Stimulated activated CD8-positive, alpha-beta memory T cell treated with anti-CD3 and anti-CD28 coated beads, Interleukin-7, amount 100 ng/mL, for 1 hour (primary cell): ENCODE measurements at places on chromosomes 5 and 9.

DNA sequence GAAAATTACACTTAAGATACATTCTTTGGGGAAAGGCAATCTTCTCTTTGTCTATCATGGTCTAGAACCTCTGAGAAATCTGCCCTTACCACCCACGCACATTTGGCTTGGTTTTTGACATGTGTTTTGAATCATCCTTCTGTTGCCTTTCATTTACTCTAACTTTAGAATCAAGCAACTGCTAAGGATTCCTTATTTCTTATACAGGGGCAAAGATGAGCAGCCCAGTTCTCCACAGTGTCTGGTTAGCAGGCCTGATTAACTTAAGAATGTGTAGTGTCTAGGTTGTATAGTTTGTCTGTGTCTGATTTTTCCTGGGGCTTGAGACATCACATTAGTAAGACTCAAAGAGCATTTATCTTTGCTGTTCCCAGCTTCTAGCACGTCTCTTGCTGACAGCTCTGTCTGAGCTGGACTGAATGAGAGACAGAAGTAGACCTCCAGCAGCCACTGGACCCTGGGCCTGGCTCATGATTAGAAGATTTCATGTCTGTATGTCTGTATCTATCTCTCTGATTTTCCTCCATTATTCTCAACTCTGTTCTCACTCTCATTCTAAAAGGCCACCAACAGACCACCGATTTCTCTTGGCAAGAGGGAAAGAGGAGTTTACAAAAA is 31.8 kb upstream of the PCA3 start:
- DNase-seq, result no peak

GRCh38 chr9:111096051-111096450 is 57.8 kb upstream of the LPAR1 start:
- no peak for DNase-seq

DNA sequence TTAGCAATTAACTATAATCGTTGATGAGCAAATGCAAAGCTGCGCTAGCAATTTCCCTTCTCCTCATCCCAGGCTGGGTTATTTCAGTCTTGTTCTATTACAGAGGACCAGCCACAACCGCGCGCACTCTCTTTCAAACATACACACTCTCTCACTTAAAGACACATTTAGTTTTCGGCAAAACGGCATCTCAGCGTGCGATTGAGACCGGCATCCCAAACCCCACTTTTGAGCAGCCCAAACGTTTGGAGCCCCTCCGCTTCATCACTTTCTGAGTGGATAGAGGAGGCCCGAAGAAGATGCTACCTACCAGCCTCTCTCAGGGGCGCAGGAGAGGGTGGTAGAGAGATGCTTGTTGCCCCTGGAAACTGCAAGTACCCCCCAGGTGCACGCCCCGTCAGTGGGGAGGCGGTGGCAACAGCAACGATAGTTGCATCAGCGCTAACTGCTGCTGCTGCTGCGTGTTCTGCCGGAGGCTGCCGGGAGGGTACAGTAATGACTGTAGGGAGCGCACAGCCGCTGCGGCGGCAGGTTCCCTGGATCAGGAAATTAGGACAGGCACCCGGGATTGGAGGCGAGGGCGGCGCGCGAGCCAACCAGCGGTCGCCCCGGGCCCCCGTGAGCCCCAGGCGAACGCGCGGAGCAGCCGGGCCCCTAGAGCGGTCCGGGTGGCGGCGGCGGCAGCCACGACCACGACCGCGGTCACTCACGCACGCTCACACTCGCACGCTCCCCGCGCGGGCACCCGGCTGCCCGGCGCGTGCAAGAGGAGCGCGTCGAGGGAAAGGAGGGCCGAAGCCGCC is 467 bp upstream of the VLDLR start:
- DNase-seq, result no peak

- no peak for DNase-seq
Measured at GRCh38 chr5:42620579-42621216, 135.9 kb upstream of the CCDC152 start.

DNA sequence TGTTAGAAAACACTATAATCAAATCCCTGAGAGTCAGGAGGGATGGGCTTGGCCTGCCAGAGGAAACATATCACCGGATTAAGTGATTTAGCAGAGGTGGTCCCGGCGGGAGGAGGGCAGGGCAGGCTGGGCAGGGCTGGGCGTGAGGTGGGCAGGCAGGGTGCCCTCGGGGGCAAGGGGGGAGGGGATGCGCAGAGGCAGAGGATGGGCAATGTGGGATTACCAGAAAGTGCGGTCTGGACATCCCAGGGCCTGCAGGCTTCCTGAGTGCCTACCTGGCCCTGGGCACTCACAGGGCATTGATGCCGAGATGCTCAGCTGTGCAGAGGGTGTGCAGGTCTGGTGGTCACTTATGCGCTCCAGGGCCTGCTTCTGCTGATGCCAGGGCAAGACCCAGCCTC is 115.2 kb downstream of the ADAMTS2 start:
- no peak for DNase-seq

GRCh38 chr5:121424976-121425375 is 426.7 kb upstream of the FTMT start:
- DNase-seq, result no peak

- DNase-seq, result no peak
Measured at GRCh38 chr5:157535042-157535865, 40.3 kb downstream of the ADAM19 start.

GRCh38 chr9:111599092-111599954 is at the start of gene PTGR1:
Gene PTGR1 (minus strand): TSS chr9:111599647. CDS start chr9:111597422, 2,225 bp downstream.
- no peak for DNase-seq

DNA sequence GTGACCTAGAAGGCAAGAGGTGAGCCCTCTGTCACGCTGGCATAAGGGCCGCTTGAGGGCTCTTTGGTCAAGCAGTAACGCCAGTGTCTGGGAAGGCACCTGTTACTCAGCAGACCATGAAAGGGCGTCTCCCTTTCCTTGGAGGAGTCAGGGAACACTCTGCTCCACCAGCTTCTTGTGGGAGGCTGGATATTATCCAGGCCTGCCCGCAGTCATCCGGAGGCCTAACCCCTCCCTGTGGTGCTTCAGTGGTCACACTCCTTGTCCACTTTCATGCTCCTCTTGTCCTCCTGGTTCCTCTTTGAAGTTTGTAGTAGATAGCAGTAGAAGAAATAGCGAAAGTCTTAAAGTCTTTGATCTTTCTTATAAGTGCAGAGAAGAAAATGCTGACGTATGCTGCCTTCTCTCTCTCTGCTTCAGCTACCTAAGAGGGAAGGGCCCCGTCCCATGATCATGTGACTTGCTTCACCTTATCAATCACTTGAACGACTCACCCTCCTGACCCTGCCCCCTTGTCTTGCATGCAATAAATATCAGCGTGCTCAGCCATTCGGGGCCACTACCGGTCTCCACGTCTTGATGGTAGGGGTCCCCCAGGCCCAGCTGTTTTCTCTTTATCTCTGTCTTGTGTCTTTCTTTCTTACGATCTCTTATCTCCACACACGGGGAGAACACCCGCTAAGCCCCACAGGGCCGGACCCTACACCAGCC is 16.7 kb upstream of the SCGB3A1 start:
- DNase-seq, result no peak

DNA sequence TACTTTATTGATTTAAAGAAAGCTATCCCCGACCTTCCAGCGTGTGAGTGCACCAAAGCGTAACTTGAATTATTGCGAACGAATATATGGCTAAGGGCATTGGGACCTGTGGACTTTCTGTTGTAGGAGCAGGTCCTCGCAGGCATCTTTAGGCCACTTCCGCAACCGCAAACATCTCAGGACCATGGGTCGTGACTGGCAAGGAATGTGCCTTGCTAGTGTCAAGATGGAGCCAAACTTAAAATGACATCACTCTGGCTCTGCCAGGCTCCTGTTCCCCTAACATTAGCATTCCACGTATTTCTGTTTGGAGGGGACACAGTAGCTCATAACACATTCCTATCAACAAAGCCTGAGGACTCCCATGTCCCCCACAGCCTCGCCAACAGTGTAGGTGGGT is 44.1 kb upstream of the OLFM1 start:
- no peak for DNase-seq

- no peak for DNase-seq
Measured at GRCh38 chr5:19401032-19401431, 587.0 kb downstream of the CDH18 start.

DNA sequence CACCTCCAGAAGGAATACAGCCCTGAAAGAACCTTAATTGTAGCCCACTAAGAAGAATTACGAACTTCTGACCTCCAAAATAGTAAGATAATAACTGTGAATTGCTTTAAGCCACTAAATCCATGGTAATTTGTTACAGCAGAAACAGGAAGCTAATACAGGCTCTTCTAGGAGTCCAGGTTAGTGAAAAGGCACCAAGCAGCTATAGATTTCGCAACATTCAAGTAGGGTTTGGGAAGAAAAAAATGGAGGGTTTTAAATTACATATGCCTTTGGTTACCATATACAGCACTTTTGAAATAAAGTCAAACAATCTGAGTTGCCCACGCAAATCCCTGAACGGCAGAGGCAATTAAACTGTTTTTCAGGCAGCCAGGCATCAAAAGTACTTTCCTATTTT is 1.7 kb upstream of the ACTL7A start:
- DNase-seq, result no peak

DNA sequence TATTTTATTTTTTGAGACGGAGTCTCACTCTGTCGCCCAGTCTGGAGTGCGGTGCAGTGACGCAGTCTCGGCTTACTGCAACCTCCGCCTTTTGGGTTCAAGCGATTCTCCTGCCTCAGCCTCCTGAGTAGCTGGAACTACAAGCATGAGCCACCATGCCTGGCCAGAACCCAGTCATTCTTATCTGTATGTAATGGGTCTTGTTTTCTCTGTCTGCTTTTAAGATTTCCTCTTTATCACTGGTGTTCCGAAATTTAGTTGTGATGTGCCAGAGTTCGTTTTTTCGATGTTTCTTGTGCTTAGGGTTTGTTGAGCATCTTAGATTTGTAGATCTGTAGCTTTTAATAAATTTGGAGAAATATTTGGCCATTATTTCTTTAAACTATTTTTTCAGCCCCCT is 19.2 kb downstream of the SLC25A25 start:
- no peak for DNase-seq

DNA sequence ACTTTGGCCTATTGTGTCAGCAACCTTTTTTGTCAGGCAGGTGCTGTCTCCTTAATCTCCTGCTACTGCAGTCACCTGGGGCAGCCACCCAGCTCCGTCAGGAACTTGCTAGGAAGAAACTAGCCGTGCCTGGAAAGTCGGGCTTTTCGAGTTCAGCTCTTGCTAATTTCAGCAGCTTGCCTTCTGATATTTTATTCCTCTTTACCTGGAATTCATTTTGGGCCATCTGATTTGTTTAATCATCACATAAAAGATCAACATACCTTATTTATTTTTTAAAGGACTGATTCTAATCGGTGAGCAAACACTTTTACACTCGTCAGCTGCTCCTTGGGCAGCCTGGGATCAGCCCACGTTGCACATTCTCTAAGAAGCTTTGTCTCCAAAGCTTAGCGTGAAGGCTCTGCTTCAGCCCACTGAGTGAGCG is 42.2 kb downstream of the PRLR start:
- DNase-seq, result no peak

DNA sequence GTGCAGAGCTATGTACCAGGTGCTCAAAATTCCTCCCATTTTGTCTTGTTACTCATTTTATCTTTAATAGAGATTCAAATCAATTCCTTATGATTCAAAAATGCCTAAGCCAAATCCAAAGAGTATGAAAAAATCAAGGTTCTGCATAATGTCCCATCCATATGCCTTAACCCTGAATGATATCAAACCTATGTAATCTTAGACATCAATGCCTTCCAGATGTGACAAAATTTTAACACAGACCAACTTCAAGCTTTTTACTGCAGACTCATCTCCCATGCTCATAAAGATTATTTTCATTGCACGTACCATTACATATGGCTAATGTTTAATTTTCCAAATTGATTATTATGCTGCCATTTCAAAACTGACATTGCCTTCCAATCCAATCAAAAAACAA is 122.4 kb downstream of the NFIB start:
- DNase-seq, result no peak

DNA sequence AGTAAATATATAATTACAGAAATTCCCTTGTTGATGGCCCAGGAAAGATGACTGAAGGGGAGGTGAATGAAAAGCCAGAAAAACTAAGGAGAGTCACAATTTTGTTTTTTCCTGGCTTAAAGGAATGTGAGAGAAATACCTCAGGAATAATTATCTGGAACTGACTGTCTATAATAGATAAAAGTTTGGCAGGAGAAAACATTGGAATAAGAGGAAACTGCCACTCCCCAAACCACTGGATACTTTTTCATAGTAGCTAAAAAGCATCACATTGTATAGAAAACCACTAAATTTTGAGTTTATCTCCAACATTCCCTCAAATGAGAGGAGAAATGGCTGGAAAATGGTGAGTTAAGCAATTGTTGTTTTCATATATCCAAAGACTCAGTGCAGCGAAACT is 326.0 kb downstream of the NPR3 start:
- no peak for DNase-seq

GRCh38 chr5:155726267-155726666 is 600.7 kb upstream of the SGCD start:
- no peak for DNase-seq

DNA sequence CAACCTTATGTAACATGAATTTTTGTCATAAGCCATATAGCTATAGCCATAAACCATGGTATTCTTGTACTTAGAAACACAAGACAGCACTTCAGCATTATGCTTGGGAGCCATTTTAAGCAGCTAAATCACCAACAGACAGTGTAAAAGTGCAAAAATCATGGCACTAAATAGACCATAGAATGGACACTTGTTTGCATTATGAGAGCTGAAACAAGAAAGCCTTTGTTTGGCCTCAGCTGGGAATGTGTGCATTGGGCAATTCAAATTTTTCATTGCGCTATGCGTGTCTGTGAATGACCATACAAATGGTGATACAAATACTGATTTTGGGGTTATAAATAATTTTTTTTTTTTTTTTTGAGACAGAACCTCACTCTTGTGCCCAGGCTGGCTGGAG is 23.7 kb downstream of the KDM4C start:
- no peak for DNase-seq

- DNase-seq, result no peak
Measured at GRCh38 chr9:115649991-115650472, 503.6 kb upstream of the PAPPA start.

DNA sequence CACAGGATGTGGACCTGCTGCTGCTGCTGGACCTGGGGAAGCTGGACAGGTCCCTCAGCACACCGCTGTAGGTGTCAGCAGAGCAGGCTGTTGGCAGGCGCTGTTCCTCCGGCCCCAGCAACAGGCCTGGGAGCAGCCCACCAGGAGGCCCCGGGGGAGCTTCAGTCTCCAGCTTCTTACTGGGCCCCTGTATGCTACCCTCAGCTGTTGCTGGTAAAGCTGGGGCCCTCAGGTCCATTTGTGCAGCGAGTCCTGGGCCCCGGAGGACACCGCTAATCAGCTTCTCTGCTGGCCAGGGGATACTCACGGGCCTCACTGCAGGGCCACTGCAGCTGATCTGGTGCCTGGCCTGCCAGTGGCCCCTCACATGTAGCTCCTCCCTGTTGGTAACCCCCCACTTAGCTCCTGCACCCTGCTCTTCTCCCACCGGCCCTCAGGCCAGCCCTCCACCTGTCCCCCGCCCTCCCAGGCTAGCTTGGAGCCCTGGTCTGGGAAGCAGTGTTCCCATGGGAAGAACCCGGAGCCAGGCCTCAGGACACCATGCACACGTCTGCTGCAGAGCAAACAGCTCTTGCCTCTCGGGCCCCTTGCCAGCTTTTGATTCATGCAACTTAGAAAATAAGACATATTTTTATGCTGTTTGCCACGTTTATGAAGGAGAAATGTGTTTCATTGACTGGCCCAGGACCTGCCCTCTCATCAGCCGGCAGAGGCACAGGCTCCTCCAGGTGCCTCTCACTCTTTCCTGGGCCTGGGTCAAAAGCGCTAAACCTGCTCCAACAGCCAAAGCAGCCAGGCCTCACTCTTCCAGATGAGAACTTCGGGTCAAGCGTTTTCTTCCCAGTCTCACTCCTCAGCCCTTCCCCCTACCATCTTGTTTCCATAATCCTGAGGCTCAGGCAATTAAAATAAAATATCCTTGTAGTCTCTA is 61.0 kb upstream of the ADAMTS2 start:
- DNase-seq, result no peak
